ENCODE measurements at places on chromosomes 3 and 15.

- no peak for DNase-seq
Measured at GRCh38 chr15:48643776-48644466, 1.6 kb downstream of the FBN1 start.

- DNase-seq, result peak; percentile 31
Measured at GRCh38 chr3:152100491-152101132, 168.1 kb upstream of the MBNL1 start.

DNA sequence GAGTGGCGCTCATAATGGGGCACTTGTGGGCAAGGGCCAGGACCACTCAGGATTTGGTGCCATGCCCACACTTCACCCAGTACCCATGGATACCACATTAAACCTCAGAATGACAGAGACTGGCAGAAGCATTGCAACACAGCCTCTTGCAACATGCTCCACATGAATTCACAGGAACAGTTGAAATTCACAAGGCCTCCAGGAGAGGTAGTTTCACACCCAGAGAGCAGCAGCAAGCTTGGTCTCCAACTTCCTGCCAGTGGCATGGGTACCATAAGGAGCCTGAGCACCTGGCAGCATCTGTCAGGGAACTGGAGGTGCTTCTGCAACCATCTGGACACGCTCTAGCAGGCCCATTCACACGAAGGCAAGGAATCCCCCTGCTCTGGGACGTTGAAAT, 101.0 kb downstream of the OSBPL10 start:
- no peak for DNase-seq

DNA sequence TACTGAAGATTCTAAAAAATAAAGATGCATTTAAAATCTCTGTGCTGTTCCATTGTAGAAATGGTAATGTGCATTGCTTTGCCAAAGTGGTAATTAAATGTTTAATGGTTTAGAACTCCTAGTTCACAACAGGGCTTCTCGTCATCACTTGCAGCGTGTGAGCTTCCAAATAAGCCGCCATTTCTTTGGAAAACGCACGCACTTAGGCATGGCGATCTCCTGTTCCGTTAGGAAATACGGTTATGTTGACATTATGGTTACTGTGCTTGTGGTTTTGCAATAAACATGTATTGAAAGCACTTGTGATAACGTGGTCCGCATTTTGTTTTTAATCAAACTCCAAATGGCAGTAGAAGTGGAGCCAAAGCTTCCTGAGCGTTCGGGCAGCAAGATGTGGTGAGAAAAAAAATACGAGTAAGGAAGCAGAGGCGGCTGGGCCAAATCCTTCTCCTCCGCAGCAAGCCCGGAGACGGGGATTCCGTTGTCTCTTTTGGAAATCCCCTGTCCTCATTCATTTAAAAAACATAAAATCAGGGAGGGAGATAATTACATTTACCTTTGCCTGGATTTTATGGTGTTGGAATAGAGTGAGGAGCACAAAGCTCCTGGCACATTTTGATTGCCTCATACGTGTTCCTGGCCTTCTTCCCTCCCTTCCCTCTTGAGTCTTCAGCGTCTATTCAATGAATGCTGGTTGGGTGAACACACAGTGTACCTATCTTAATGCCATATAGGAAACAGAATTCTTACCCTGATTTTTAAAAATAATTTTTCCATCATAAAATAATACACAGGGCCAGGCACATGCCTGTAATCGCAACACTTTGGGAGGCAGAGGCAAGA, 97.5 kb downstream of the SLC49A4 start:
- no peak for DNase-seq

- no peak for DNase-seq
Measured at GRCh38 chr3:17195856-17196604, 311.3 kb downstream of the PLCL2 start.

GRCh38 chr3:166223120-166223519, 385.9 kb upstream of the BCHE start:
- no peak for DNase-seq

DNA sequence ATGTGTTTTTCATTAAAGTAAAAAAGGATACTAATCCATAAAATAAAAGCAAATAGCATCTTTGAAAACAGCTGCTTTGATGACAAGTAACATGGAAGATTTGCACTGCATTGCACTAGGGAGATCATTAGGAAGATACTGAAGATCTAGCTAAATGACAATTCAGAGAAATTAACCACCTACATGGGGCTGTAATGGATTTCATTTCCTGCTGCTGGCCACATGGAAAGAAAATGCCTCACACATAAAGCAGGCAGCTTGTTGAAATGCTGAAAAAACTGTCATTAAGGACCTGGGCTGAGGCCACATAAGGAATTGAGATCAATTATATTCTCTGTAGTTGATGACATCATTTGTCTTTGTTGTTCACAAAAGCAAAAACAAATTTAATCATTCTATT, 94.1 kb downstream of the PYDC2 start:
- DNase-seq, result no peak

- no peak for DNase-seq
Measured at GRCh38 chr3:131530388-131530787, 27.6 kb upstream of the MRPL3 start.

DNA sequence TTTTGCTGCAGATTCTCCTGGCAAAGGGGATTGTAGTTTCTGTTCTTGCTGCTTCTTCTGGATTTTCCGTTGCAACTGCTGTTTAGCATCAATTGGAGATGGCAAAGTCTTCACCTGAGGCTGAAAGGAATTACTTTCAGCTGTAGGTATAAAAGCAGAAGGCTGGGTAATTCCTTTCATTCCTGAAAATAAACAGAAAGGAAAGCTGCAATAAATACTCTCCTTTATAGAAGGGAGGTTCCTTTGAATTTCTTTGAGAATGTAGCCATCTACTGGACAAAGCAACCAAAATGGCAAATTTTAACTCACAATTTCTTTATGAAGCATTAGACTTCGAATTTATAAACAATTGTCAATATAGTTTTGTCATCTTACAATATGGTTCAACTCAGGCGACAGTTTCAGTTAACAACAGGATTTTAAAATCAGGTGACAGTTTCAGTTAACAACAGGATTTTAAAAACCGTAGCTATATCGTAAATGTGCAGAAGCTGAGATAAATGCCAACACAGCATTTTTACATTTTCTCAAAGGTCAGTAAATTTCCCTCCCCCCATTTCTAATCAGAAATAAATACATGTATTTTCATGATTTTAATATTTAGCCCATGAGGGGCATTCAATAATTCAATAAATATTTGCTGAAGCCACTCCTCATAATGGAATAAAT, 104.9 kb upstream of the NEDD4 start:
- no peak for DNase-seq

DNA sequence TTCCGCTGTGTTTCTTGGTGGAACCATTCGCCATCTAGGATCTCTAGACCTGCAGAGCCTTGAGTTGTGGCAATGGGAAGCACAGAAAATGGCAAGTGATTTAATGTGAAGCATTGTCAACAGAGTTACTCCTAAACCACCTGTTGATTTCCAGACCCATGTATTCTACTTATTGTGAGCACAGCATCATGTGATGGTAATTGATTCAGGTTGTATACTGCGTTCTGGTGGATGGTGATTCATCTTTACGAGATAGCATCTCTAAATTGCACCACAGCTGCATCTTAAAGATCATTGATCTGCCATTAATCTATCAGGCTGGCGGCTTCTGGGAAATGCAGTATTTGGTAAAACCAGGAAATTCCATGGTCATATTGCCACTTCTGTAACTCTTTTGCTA, 7.4 kb downstream of the RTP4 start:
- DNase-seq, result no peak

DNA sequence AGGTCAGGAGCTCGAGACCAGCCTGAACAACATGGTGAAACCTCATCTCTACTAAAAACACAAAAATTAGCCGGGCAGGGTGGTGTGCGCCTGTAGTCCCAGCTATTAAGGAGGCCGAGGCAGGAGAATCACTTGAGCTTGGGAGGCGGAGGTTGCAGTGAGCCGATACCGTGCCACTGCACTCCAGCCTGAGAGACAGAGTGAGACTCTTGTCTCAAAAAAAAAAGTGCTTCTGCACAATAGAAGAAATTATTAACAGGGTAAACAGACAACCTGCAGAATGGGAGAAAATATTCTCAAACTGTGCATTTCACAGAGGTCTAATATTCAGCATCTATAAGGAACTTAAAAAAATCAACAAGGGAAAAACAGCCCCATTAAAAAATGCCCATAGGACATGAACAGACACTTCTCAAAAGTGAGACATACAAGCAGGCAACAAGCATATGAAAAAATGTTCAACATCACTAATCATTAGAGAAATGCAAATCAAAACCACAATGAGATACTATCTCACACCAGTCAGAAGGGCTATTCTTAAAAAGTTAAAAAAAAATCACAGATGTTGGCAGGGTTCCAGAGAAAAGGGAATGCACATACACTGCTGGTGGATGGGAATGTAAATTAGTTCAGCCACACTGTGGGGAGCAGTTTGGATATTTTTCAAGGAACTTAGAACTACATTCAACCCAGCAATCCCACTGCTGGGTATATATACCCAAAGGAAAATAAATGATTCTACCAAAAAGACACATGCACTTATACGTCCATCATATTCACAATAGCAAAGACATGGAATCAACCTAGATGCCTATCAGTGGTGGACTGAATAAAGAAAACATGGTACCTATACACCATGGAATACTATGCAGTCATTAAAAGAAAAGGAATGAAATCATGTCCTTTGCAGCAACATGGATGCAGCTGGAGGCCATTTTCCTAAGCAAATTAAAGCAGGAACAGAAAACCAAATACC, 75.5 kb downstream of the MSL2 start:
- DNase-seq, result no peak

DNA sequence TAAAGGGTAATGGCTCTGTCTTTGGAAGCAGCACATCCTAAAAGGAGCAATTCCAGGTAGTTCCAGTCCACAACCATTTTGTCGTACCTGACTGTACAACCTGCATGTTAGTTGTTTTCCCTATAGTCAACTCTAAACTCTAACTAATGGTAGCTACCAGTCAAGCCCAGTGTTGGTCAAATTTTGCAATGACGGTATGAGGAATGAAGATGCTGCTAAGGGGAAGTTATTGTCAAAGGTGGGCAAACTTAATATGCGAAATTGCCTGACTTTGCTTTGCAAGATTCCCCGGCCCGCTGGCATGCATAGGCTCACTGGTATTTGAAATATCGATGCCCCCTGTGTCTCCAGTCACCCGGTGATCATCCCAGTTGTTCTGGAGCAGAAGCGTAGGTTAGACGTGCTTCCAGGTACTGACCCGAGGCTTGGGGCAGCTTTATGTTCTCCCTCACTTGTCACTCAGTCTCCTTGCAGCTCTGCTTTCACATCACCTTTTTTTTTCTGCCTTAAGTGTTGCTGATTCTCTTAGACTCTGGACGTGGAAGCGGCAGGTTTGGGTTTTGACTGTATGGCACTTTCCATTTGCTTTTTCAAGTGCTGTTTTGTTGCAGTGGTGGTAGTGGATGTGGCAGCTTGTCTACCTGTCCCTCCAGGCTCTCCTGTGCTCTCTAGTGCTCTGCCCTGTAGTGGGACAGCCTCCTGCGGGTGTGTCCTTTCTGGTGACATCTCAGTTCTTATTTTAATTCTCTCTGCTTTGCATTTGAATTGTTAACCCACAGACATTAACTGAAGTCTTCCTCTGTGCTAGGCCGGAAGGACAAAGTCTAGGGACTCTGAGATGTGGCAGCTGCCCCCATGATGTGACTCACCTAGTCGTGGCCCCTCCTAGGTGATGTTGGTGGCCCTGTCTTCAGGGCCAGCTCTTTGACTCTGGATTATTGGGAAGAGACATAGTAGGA, 95.8 kb upstream of the UMPS start:
- no peak for DNase-seq

GRCh38 chr3:192395506-192395905, 331.8 kb downstream of the FGF12 start:
- DNase-seq, result no peak

- no peak for DNase-seq
Measured at GRCh38 chr15:50146632-50147031, 27.6 kb upstream of the ATP8B4 start.

- peak; percentile 2 for DNase-seq
Measured at GRCh38 chr15:26864664-26865191, 2.1 kb upstream of the GABRA5 start.

- DNase-seq, result no peak
Measured at GRCh38 chr3:133413161-133414020, 13.5 kb downstream of the BFSP2 start.

DNA sequence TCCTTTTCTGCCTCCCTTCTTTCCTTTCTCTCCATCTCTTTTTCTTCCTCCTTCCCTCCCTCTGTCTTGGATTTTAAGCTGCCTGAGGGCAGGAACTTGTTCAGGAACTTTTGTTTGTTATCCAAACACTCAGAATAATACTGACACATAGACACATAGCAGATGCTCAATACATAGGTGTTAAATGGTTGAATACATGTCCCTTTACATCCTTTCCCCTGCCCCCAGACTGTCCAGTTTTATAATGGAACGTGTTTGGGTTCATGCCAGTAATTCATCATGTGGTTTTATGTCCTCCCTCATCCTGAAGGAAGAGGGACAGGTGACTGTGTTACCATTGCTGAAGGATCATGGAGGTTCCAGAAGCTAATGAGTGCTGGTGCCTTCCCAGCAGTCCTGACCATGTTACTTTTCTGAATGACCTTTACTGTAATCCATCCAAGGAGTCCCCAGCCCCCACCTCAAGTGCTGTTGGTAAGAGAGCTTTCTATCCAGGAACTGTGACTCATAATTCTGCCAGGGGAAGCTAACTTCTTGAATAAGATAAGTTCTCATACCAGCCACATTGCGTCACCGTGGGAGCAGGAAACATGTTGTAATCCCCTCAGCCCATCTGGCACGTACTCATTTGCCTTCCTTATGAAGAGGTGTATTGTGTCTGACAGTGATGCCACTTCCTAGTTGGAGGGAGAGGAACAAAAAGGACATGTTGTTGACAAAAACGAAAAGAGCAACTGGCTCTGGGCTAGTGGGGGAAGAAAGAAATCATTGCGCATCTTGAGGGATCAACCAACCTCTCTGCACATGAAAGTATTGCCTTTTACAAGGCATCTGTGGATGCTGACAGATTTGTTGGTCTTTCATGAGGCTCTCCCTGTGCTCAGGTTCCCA, 52.4 kb downstream of the IL1RAP start:
- peak; percentile 27 for DNase-seq

- DNase-seq, result no peak
Measured at GRCh38 chr3:133460809-133461208, 61.0 kb downstream of the BFSP2 start.

DNA sequence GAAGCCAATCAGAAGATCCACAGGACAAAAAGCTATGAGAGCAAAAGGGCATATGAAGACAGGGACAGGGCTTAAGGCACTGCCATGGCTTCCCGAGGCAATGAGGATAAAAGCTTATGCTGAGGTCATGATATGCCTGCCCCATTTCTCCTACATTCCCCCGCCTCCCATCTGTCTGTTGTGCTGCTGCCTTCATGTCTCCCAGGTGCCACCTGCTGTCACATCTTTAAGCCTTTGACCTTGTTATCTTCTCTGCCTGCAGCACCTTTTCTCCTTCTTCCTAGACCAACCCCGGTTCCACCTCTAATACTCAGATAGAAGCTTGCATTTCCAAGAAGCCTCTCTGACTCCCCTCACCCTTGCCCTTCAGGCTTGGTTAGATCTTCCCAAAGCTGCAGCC, 213.8 kb downstream of the ARRDC4 start:
- no peak for DNase-seq

Data from CD4-positive, alpha-beta T cell treated with Interleukin-4 for 1 hour (primary cell).